Renal pelvis (tissue), 12 donors: ENCODE measurements at places on chromosomes 5 and 9. TPM values are rescaled to one million over a fixed set of nuclear protein-coding genes. Genes with fewer than 3 reads are reported as not detected.

Gene ACTBL2
- polyA plus RNA-seq, result not detected

Gene SLC6A3
- 0.40 TPM for polyA plus RNA-seq

Gene DMRTA1
- polyA plus RNA-seq, result 1.5 TPM

Gene ADAMTSL1
- 12.3 TPM for polyA plus RNA-seq

Gene DTWD2
- 10.8 TPM for polyA plus RNA-seq

Gene TMEM174
- 27.2 TPM for polyA plus RNA-seq

Gene FST
- 35.0 TPM for polyA plus RNA-seq
